ENCODE measurements at places on chromosomes 4 and X.

DNA sequence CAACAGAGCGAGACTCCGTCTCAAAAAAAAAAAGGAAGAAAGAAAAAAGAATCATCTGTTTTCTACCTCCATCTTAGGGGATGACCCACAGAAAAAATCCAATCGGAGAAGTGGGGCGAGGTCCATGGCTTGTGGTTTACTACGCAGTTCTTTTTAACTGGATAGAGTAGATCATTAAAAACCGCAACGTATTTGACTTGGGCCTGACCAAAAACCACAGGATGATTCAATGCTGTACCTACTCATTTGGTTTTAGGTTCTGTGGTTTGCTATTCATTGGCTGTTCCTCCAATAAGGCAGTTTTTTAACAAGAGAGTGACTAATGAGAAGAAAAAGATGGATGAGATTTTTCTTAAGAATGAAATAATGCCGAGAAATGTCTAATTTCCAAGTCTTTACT lies 83.7 kb downstream of the FREM3 start:
- no peak for DNase-seq

GRCh38 chrX:698206-698605 lies 67.6 kb downstream of the SHOX start:
- DNase-seq = no peak

GRCh38 chrX:99857455-99857854 lies 552.6 kb downstream of the PCDH19 start:
- DNase-seq = no peak

DNA sequence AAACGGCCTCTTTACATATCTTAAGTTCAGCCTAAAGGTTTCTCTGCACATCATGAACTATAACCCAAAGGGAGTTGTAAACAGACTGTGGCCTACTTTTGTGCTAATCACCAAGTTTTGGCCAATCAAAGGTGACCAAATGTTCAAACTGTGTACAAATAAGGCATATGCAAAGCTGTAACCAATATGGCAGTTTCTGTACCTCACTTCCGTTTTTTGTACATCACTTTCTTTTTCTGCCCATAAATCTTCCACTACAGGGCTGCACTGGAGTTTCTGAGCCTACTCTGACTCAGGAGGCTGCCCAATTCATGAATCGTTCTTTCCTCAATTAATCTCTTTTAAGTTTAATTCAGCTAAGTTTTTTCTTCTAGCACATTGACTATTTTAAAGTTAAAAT lies 318.7 kb downstream of the SLC7A11 start:
- no peak for DNase-seq

GRCh38 chr4:179112441-179113170 lies 1670.4 kb upstream of the AGA start:
- no peak for DNase-seq

Measured in cardiac septum (tissue), 1 donor.